ENCODE measurements at places on chromosomes 7 and 10. TPM values are rescaled to one million over a fixed set of nuclear protein-coding genes. Genes with fewer than 3 reads are reported as not detected.

DNA sequence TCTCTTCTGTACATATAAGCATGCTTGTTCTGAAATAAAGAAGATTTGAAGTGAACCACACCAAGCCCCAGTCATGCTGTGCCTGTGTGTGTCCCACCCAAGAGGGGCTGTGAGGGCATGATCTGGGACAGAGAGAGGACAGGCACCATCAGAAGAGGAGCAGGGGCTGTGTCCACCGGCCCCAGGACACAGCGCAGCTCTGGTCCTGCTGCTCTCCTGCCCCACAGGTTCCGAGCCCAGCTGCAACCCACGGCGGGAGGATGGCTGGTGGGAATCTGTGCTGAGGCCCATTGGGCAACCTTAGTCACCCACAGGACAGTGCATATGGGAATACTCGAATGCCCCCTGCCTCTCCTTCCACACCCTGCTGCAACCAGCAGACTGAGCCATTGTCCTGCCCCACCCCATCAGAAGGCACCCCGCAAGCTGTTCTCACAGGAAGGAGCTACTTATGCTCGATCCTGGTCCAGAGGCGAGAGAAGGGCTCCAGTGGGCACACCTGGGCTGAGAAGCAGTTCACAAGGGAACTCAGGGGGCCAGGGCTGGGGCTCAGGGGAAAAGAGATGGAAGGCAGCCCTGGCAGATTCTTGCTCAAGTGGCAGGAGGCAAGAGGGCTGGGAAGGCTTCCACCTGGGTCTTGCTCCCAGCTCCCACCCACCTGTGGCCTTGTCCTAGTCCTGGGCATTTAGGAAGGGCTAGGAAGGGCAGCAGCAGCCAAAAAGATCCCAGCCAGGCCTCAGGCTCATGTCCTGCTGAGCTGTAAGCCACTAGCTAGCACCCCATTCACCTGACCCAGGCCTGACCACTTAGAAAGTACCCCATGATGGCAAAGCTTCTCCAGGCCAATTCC, 31.9 kb downstream of the LDB3 start:
- DNase-seq: no peak

GRCh38 chr7:75699993-75700392, 38.7 kb downstream of the HIP1 start:
- no peak for DNase-seq

DNA sequence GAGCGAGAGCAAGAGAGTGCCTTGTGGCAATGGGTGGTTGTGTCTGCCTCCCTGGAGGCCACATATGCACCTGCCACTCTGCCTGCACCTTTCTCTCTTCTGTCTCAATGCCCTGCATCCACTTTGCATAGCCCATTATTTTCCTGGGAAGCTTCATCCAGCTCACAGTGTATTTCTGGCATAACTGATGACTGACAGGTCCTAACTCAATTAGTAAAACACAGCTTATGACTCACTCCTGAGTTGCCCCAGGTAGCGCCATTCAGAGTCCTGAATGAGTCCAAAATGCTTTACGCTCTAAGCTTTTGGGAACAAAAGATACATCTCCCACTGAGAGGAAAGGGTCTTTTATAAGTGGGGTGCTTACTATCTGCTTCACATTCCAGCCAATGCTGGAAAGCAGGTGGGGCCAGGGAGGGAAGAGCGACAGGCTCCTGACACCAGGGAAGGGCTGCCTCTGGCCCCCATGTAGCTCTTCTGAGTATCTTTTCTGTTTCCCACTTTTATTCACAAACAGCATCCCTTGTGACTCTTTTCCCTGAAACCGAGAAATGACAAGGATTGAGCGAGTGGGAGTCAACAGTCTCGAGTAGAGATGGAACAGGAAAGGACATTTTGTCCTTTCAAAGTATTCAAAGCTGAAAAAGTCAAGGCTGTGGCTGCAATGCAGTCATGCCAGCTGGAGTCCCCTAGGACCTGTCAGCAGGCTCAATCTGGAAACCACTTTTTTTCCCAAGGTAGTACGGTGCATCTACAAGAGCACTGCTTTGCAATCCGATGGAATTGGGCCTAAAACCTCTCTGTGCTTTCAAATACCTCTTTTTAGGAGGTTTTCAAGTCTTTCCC, 479.3 kb upstream of the PODXL start:
- DNase-seq: no peak

The LRRC18 gene
- not detected for total RNA-seq

- no peak for DNase-seq
These were observed 16.9 kb downstream of the SMURF1 start for GRCh38 chr7:99126921-99127553.

- no peak for DNase-seq
These were observed 11.9 kb upstream of the XPNPEP1 start for GRCh38 chr10:109934958-109935793.

All from dorsolateral prefrontal cortex (tissue), 122 donors.